Effector memory CD8-positive, alpha-beta T cell (primary cell): ENCODE measurements at places on chromosomes 1 and 21.

- DNase-seq: no peak
Measured at GRCh38 chr1:176789571-176790090, 326.7 kb downstream of the PAPPA2 start.

GRCh38 chr1:9716404-9717192 lies 65.1 kb downstream of the PIK3CD start:
- no peak for DNase-seq

DNA sequence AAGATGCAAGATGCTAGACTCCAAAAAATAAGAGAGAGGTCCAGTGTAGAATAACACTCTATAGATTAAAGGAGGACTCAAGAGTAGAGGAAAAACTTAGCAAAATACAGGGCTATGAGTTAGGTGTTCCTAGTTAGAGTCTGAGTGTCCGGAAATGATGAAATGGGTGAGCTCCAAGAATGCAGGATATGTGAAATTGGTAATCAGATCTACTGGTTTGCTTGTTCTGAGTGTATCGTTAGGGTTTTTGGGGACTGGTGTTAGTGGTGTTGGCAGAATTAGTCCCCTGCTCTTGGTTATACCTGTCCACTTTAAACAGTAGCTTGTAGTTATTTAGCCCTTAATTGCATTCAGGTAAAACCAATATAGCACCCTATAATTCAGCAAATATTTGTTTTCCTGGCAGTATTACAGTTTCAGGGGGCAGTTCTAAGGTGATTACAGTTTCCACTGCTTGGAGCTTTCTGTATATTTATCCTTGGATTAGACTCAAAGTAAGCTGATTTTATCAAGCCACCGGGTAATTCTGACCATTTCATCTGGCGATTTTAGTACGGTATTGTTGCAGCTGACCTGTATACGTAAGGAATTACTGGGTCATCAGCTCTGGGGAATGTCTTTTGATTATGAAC lies 332.7 kb downstream of the CHRM3 start:
- no peak for DNase-seq

DNA sequence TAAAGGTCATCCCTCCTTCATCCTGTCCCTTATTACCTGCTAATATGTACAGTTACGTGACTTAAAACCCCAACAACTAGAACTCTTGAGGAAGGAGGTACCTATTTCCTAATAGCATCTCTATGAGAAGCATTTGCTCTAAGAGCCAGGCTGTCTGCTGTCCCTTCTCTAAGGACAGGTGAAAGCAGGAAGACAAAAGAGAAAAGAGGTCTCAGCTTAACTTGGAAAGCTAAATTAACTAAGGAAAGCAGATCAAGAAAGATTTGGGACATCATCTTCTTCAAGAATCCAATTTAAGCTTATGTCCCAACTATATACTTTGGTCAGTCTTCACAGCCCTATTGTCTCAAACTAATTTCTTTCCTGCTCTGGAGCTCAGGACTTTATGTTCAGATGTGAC lies 2.9 kb downstream of the EGLN1 start:
- DNase-seq: no peak
